ENCODE measurements at places on chromosomes 12 and 14.

DNA sequence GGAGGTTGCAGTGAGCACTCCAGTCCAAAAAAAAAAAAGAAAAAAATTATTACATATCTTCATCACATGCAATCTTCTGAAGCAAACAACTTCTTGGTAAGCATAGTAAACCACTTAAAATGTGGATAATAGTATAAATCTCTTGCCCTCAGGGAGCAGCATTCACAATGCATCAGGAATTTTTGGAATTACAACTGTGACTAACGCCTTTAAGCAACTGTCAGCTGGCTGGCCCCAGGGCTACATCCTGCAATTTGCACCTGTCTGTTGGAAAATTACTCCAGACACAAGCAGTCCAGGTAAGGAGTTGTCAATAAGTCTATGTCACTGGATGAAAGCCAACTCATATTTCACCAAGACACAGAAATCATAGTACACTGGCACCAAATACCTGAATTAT is 5.5 kb upstream of the SLC7A7 start:
- no peak for DNase-seq

DNA sequence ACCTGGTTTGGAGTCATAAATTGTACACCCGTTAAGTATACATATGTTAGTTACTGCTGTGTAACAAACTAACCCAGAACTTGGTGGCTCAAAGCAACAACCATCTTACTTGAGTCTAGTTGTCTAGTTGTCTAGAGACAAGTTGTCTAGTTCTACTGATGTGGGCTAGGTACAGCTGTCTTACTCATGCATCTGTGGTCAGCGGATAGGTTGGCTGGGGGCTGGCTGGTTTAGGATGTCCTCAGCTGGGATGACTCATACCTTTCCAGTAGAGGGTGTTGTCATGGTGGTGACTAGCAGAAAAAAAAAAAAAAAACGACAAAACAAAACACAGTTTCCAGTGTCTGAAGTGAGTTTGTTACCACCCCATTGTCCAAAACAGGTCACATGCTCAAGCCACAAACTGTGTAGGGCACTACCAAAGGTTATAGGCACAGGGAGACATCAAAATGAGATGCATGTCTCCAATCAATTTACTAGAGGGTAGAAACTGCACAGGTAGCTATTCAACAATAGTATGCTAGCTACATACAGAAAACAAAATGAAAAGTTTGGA is 680.3 kb downstream of the MED13L start:
- no peak for DNase-seq

GRCh38 chr12:24853588-24853987 is 95.3 kb downstream of the BCAT1 start:
- no peak for DNase-seq

DNA sequence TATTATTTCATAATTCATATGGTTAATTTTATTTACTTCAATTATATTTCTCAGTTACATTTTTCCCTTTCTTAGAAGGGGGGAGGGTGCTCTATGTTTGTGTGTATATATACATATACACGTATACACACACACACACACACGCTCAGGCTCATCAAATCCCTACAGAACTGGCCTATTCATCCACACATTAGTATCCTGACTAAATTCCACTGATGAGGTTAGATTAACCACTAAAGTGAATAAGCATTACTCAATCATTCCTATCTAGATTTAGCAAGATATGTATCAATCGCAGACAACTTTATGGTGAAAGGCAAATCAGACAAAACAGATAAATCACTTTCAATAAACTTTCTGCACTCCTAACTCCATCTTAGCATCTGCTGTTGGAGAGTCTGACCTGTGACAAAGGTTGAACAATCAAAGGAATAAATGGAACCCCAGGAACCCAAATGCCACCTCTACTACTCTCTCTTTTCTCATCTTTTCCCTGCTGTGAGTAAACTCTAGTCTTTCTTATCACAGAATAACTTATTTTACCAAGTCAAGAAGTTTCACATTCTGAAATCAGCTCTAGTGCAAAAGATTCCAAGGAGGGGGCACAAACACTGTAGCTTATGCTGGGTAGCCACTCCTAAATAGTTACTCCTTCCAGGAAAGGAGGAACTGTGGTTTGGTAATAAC is 67.6 kb downstream of the RALGAPA1 start:
- no peak for DNase-seq

DNA sequence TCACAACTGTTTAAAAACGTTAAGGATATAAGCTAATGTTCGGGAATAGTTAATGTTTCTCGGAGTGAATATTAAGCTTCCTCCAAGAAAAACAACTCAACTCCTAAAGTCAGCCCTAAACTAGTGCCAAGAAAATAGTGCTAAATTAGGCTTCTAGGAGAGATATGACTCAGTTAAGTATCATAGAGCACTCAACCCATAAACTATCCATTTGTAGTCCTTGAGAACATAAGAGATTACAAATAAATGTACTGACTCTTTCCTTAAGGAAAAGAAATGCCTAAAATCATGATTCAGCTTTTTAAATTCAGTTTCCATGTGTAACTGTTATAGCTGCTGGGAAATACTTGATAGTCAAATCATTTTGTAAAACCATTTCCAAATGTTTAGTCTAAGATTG is 117.1 kb downstream of the HMGA2 start:
- no peak for DNase-seq
